ENCODE measurements at places on chromosomes 2 and 18.

GRCh38 chr2:202007983-202008354, 25.7 kb upstream of the FZD7 start:
- no peak for DNase-seq

- DNase-seq: no peak
These were observed 11.5 kb downstream of the CD226 start for GRCh38 chr18:69936191-69936558.

DNA sequence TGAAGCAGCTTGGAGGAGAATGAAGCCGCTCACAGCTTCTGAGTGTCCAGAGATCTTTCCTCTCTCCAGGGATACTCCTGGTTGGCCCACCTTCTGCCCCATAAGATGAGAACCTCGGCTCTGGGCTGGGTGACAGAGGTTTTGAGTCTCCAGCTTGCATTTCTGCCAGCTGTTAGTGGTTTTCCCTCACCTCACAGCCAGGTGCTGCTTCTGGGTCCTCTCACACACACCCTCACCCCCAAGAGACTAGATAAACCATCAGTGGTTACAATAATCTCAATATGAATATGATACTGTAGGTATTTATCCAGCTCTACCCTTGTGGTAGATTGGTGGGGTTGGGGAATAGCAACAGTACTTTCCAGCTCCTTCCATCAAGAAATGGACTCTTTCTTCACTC, 161.7 kb upstream of the SIX3 start:
- DNase-seq: no peak

GRCh38 chr18:9673296-9674251, 34.5 kb upstream of the RAB31 start:
- DNase-seq: no peak

GRCh38 chr2:171741189-171741588, 53.9 kb downstream of the DYNC1I2 start:
- no peak for DNase-seq

- DNase-seq: no peak
These were observed 997 bp upstream of the DRC1 start for GRCh38 chr2:26400723-26401122.

DNA sequence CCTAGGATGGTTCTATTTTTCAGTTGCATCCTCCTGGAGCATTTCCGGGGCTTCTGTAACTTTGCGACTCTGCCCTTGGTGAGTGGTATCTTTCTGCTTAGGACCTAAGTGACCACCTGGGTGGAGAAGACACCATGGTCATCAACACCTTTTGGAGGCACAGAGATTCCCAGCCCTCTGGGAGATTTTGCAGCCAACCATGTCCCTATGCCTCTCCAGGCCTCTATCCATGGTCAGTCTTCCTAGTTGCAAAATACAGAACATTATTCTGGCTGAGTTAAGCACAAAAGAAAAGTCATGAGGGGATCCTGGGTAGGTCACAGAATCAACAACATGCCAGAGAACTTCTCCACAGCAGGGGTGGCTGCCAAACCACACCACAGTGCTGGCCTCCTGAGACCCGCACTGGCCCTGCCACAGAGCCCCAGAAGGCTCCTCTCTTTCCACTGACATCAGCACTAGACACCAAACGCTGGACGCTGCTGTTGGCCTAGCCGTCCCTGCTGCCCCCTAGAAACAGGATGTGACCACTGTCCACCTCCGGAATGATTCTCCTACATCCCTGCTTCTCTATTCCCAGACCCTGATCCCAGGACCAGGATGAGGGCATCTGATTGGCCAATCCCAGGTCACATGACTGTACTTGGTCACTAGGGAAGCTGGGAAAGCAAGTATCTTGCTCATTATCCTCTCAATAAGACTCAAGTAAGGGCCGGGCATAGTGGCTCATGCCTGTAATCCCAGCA, 47.7 kb downstream of the SMAD7 start:
- DNase-seq: no peak

GRCh38 chr2:239307221-239307569, 93.6 kb downstream of the HDAC4 start:
- no peak for DNase-seq

GRCh38 chr18:46148810-46149209, 44.6 kb downstream of the HAUS1 start:
- DNase-seq: no peak

GRCh38 chr2:6562771-6563170, 302.9 kb downstream of the CMPK2 start:
- no peak for DNase-seq

DNA sequence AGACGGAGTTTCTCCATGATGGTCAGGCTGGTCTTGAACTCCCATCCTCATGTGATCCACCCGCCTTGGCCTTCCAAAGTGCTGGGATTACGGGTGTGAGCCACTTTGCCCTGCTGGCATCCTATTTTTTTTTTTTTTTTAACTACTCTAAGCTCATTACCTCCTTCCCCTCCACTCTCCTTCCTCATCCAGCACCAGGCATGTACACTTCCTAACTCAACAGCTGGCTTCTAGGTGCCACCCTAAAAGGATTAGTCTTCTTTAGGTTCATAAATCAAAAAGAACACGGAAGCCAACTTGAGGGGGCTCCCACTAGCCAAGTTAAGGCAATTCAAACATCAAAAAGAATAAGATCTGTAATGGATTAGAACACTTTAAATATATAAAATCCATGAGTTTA, 70.6 kb upstream of the TEX51 start:
- no peak for DNase-seq

GRCh38 chr2:74137651-74138599, 9.8 kb downstream of the BOLA3 start:
- DNase-seq: no peak

DNA sequence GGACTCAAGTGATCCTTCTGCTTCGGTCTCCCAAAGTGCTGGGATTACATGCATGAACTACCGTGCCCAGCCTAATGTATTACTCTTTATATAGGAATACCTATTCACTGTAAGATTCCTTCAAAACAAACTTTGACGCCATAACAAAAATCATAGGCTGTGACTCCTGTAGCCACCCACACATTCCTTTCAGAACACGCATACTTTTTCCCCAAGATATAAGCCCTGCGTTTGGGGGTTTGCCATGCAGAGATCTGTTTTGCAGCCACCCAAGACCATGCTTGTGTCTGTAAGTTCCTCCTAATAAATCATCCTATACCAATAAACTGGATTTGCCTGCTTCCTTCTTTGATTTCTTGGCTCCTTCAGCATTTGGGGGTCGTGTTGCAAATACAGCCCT, 46.0 kb upstream of the STON1 start:
- DNase-seq: no peak

DNA sequence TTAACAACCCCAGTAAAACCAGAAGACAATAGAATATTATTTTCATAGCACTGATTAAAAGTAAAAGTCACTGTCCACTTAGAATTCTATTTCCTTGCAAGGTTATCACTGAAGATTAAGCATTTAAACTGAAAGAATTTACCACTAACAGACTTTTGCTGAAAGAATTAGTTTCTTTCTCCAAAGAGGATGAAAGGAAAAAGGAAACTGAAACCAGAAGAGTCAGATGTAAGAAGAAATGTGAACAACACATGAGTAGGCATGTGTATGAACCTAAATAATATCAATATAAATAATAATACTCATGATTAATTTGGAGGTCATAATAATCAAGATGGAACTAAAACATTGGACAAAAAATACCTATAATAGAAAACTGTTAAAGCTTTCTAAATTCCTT, 82.4 kb upstream of the KLHL29 start:
- no peak for DNase-seq

DNA sequence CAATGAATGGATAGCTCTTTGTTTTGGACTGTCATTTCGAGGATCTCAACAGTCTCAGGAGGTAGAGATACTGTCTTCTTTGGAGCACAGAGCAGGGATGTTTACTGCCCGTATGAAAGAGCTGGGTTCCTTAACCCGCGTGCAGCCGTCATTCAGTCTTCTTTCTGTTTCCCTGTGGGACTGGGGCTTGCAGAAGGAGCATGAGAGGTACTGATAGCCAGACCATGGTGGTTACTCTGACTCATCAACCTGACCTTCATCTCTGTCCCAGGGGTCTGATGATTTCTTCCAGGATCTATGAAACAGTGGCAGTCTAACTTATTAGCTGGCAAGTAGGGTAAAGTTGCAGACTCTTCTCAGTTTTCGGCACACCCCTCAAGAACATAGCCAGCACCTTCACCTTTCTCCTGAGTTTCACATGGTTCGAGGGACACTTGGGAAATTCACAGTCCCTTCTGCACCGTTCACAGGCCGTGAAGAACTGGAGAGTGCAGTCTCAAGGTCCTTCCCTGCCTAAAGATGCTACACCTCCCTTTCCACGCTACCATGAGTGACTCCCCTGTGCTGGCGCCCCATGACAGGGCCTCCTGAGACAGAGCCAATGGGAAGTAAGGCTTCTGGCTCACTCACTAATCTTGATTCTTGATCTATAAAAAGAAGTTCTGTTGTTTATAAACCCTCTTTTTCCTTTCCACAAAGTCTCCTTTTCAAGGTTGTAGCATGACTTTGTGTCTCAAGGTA, 226.2 kb downstream of the MC4R start:
- DNase-seq: no peak

GRCh38 chr18:28284132-28284531, 107.2 kb upstream of the CDH2 start:
- DNase-seq: no peak

GRCh38 chr2:212990697-212991096, 160.7 kb downstream of the IKZF2 start:
- DNase-seq: no peak

- no peak for DNase-seq
These were observed 54.5 kb downstream of the CFAP221 start for GRCh38 chr2:119598596-119599263.

DNA sequence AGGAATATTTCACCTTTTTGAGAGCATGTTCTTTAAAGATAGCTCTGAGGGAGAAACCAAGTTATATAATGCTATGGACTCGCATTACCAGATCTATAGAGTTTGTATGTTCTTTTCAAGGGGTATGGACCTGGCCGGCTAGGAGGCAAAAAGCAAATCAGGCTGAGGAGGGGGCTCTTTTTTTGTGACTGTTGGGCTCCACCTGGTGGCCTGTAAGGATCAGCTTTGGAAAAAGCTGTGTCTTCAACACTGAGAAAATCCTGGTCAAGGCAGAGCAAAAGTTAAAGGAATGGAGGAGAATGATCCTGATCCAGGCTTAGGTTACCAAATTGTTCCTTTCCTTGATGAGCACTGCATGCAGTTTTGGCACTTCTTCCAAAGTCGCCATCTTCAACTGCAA, 180.5 kb downstream of the DIS3L2 start:
- no peak for DNase-seq

- DNase-seq: no peak
These were observed 601.5 kb upstream of the GCFC2 start for GRCh38 chr2:76312236-76312635.

DNA sequence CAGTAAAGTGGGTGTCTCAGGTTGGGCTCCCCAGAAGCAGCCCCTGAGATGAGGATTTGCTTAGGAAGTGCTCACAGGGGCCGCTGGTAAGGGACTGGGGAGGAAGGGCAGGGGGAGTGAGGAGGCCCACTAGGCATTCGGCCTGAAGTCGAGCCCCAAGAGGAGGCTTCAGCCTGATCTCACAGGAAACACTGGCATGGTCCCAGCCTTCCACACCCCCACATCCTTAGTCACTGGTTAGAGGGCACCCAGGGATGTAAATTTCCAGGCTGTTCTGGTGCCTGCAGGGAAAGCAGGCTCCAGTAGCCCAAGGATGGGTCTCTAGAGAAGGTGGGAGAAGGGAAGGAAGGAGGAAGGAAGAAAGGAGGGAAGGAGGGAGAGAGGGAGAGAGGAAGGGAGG, 22.4 kb upstream of the KCNK3 start:
- DNase-seq: no peak
